ENCODE measurements at places on chromosomes 2 and 18. TPM values are rescaled to one million over a fixed set of nuclear protein-coding genes. Genes with fewer than 3 reads are reported as not detected.

HRH4 gene
- total RNA-seq: not detected

GLI2 gene
- total RNA-seq: 4.7 TPM

L3MBTL4 gene
- under 0.01 TPM for total RNA-seq

MC5R gene
- total RNA-seq: not detected

MC2R gene
- total RNA-seq: not detected
